ENCODE measurements at places on chromosomes 11 and 22.

- no peak for DNase-seq
Observed at GRCh38 chr11:123273616-123274015, 78.6 kb upstream of the CLMP start.

DNA sequence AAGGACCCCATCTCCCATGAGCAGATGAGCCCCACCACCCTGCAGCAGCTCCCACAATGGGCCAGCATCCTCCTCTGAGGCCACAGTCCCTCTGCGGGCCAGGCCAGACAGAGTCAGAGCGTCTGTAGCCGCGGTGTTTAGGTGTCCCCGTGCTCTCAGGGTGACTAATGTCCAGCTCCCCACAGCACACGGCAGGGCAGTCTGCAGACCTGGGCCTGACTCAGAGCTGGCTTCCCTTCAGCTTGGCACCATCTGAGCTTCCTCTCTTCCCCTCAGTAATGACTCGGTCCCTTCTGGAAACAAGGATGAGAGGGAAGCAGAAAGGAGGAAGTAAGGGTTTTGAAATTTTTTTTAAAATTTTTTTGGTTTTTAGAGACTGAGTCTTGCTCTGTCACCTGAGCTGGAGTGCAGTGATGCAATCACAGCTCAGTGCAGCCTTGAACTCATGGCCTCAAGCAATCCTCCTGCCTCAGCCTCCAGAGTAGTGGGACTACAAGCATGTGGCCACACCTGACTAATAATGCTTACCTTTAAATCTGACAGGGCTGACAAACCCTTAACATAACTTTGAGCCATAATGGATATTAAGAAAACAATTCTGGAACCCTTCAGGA is 28.5 kb downstream of the LRRC74B start:
- peak; percentile 77 for DNase-seq

DNA sequence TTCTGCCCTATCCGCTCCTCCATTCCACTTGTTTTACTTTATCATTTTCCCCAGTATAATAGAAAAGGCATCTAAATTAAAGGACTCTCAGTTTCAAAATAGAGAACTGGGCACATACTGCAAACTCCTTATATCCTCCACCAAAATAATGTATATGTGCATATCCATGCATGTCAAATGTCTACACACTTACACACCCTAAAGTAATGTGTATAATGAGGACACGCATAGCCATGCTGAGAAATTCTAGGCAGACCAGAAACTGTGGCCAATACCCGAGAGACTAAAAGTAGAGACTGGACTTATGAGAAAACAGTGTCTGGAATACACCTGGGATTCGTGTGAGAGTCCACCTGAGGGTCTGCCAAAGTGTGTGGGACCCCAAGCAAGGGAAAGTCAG is 183.5 kb downstream of the CWF19L2 start:
- DNase-seq, result no peak

GRCh38 chr11:12829131-12829530 is 154.9 kb downstream of the TEAD1 start:
- DNase-seq, result no peak

- DNase-seq, result no peak
Observed at GRCh38 chr11:125959931-125960330, 14.1 kb downstream of the VSIG10L2 start.

- DNase-seq, result peak; percentile 96
Observed at GRCh38 chr22:23893945-23894709, at the start of gene MIF. TSS of gene MIF (plus strand) at chr22:23894383. CDS start at chr22:23894475, 92 bp downstream.

DNA sequence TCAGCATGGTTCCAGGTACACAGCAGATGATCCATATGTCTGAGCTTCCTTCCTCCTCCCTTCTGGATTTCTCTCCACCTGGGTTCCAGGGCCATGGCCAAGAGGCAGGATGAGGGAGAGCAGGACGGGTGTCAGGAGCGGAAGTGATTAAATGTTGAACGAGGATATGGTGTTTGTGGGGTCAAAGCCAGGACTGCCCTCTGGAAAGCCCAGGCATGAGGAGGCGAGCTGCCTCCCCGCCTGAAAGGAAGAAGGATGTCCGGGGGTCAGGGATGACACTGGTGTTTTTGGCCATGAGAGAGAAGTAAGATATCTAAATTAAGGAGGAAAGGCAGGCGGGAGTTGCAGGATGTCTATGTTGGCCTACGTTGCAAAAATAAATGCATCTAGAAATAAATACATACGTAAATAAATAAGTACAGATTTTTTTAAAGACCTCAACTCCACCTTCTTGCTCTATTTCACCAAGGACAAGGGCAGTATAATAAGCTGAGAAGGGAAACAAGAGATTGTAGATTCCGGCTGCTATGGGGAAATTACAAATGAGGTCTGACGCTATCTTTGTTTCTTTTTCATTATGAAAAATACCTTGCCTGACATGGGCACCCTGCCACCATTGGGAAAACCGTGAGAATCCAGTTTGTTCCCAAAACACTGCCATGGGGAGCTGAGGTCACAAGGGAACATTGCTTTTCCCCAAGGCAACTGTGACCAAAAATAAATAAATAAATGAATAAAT is 27.6 kb upstream of the LIPT2 start:
- no peak for DNase-seq

DNA sequence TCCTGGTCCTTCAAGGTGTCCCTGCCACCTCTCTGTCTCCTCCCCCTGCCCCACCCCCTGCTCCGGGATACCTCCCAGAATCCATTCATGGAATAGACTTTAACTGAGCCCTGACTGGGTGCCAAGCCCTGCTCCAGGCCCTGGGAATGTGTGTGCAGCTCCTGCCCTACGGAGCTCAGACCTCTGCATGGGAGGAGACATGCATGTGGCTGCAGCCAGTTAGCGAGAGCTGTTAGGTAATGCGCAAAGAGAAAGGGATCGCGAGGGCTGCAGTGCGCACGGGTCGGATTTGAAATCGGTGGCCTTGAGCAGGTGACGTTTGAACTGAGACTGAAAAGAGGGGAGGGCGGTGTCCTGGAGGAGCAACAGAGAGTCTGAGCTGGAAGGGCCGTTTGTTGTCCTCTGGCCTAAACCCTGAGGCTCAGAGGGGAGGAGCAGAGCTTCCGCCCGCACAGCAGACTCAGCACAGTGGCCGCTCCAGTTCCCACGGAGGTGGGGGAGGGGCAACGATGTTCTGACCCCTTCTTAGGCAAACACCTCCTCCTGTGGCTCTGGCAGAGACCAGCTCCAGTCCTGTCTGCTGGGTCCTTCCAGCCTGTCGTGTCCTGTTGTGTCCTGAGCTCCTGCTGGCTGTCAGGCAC is 19.8 kb upstream of the LRRC10B start:
- peak; percentile 35 for DNase-seq

GRCh38 chr11:116263019-116263418 is 509.8 kb downstream of the BUD13 start:
- no peak for DNase-seq

- no peak for DNase-seq
Observed at GRCh38 chr11:20544603-20545237, 54.7 kb upstream of the SLC6A5 start.

DNA sequence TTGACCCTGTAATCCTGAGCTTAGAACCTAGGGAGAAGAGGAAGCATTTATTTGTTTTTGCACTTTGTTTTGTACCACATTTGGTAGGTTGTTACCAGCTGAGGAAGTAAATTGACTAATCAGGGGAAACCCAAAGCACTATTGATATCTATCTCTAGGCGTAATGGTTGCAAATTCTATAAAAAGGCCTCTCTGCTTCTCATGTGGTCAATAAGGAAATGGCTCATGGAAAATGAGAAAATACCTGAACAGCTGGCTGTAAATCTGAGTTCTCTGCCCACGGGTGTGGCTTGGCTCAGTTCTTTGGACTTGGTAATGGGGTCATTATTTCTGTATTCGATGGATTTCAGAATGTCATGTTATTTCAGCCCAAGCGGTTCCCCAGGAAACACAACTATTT is 42.4 kb downstream of the BARX2 start:
- DNase-seq, result no peak

DNA sequence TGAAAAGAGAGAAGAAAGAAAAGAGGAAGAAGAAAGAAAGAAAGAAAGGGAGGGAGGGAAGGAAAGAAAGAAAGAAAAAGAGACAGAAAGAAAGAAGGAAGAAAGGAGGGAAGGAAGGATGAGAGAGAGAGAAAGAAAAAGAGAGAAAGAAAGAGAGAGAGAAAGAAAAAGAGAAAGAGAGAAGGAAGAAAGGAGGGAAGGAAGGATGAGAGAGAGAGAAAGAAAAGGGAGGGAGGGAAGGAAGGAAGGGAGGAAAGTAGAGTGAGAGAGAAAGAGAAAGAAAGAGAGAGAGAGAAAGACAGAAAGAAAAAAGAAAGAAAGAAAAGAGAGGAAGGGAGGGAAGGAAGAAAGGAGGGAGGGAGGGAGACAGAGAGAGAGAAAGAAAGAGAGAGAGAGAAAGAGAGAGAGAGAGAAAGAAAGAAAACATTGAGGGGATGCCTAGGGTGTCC is 11.5 kb upstream of the RAC2 start:
- no peak for DNase-seq

GRCh38 chr22:28874061-28874460 is 9.3 kb upstream of the ZNRF3 start:
- no peak for DNase-seq

- DNase-seq, result peak; percentile 6
Observed at GRCh38 chr11:31262761-31263160, 106.8 kb downstream of the DCDC1 start.

- DNase-seq, result no peak
Observed at GRCh38 chr11:24391167-24391566, 105.7 kb upstream of the LUZP2 start.

GRCh38 chr22:44895296-44896055 is 114.3 kb downstream of the PHF21B start:
- DNase-seq, result no peak

- DNase-seq, result no peak
Observed at GRCh38 chr11:78788533-78788932, 213.9 kb upstream of the NARS2 start.

- no peak for DNase-seq
Observed at GRCh38 chr22:23061471-23062280, 8.6 kb upstream of the GNAZ start.

DNA sequence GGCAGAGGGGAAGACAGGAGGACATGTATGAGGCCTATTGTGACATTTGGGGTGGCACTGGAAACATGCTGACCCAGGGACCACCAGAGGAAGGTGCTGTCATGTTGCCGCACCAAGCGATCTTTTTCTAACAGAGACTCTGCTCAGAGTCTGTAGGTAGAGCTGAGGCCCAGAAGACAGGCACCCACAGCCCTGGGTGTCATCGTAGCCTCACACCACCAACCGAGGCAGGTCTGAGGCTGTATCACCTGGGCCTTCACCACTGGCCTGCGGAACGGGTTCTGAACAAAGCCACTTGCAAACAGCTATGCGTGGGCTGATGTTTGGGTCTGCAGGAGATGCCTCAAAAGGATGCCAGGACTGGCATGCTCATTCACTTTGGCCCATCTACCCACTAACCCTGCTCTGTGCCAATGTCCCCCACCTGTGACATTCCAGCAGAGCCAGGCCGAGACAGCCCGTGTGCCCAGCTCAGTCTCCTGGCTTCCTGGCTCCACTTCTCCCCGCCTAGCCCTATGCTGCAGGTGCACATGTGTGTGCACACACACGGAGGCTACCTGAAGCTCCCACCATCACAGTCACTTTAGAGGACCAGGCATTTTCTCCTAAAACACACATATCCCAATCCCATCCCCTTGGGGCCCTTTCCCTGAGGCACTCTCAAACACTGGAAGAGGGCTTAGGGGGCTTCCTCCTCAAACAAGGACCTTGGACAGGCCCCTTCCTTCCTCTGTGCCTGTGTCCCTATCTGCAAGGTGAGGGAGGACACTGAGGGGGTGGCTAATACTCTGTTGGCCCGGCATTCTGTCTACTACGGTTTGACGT is 3.6 kb downstream of the TRIM29 start:
- no peak for DNase-seq

- no peak for DNase-seq
Observed at GRCh38 chr11:126350836-126351235, 4.7 kb upstream of the ST3GAL4 start.

DNA sequence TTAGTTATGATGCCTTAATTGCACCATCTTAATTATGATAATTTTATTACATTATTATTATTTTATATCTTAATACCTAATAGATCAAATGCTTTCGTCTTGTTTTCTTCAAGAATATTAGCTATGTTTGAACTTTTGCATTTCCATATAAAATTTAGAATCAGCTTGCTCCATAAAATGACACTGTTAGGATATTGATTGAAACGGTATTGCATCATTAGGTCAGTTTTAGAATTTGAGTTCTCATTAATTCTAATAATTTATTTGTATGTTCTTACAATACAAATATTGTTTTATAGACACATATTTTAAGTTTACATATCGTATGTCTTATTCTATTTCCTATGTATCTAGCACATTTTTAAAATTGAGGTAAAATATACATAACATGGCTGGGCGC is 6.7 kb downstream of the CFAP68 start:
- DNase-seq, result no peak

DNA sequence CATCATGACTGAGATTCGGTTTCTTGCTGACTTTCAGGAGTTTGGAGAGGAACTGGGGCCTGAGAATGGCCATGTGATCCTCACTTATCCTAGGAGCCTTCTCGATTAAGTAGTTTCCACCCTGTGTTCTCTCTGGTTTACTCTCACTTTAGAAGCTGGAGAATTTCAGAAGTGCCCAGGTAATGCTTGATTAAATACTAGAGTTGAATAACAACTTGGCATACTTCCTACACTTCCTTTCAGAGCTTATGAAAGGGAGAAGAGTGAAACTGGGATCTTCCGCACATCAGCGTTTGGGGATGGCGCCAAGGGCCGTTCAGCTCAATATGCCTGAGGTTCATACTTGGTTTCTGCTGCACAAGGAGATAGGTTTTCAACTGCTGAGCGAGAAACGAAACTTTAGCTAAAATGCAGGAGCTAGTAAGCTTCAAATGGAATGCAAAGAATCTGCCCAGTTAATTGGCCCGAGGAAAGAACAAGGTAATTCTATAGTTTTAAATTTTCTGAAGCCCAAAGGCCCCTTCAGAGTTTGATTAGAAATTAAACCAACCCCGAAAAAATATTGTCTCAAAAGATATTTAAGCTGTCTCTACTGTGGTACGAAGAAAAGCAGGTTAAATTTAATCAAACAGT is 823 bp upstream of the MUC15 start:
- no peak for DNase-seq

DNA sequence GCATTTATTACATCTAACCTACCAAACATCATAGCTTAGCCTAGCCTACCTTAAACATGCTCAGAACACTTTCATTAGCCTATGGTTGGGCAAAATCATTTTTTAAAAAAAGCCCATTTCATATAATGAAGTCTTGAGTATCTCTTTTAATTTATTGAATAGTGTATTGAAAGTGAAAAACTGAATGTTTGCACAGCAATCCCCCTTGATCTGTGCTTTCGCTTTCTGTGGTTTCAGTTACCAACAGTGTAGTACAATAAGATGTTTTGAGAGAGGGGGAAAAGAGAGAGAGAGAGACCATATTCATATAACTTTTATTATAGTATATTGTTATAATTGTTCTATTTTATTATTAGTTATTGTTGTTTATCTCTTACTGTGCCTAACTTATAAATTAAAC is 8.4 kb upstream of the MAP6 start:
- no peak for DNase-seq
